ENCODE measurements at places on chromosomes 7 and 10. TPM values are rescaled to one million over a fixed set of nuclear protein-coding genes. Genes with fewer than 3 reads are reported as not detected.

The RHOBTB1 gene
- total RNA-seq, result 0.69 TPM

- no peaks in the 10 kb centered on the region for H3K4me1 ChIP-seq
- no peak for DNase-seq
- H3K4me3 ChIP-seq, result no peak overlapping the region
- no peaks in the 10 kb centered on the region for H3K36me3 ChIP-seq
Measured at GRCh38 chr10:129864601-129865126, 99.4 kb downstream of the EBF3 start.

The CCDC7 gene
- total RNA-seq, result 13.6 TPM

DNA sequence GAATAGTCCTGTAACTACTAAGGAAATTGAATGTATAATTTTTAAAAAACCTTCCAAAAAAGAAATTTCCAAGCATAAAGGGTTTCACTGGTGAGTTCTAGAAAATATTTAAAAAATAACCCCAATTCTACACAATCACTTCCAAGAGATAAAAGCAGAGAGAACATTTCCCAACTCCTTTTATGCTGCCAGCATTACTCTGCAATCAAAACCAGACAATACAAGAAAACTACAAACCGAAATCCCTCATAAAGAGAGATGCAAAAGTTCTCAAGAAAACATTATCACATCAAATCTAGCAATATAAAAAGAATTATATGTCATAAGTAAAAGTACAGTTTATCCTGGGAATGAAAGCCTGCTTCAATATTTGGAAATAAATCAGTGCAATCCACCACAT is 84.8 kb downstream of the OAT start:
- DNase-seq, result no peak
- no peak overlapping the region for H3K4me3 ChIP-seq
- no peaks in the 10 kb centered on the region for H3K36me3 ChIP-seq
- H3K27ac ChIP-seq, result no peak overlapping the region
